ENCODE measurements at places on chromosomes 6 and 20. TPM values are rescaled to one million over a fixed set of nuclear protein-coding genes. Genes with fewer than 3 reads are reported as not detected.

- no peak overlapping the region for H3K27ac ChIP-seq
- no peaks in the 10 kb centered on the region for H3K36me3 ChIP-seq
- H3K4me1 ChIP-seq, result no peaks in the 10 kb centered on the region
- no peak for DNase-seq
- no peaks in the 10 kb centered on the region for H3K27me3 ChIP-seq
These were observed 19.6 kb upstream of the CLIC5 start for GRCh38 chr6:46035242-46035641.

GRCh38 chr6:11921017-11921438, 91.1 kb upstream of the HIVEP1 start:
- H3K27me3 ChIP-seq, result no peaks in the 10 kb centered on the region
- no peaks in the 10 kb centered on the region for H3K36me3 ChIP-seq
- no peak for DNase-seq
- H3K4me3 ChIP-seq, result no peak overlapping the region

GRCh38 chr6:37566111-37566949, 66.6 kb upstream of the CCDC167 start:
- peak; percentile 78 for DNase-seq
- H3K4me3 ChIP-seq, result no peak overlapping the region
- no peaks in the 10 kb centered on the region for H3K4me1 ChIP-seq
- H3K27ac ChIP-seq, result no peak overlapping the region
- H3K27me3 ChIP-seq, result no peaks in the 10 kb centered on the region
- H3K36me3 ChIP-seq, result no peaks in the 10 kb centered on the region

DNA sequence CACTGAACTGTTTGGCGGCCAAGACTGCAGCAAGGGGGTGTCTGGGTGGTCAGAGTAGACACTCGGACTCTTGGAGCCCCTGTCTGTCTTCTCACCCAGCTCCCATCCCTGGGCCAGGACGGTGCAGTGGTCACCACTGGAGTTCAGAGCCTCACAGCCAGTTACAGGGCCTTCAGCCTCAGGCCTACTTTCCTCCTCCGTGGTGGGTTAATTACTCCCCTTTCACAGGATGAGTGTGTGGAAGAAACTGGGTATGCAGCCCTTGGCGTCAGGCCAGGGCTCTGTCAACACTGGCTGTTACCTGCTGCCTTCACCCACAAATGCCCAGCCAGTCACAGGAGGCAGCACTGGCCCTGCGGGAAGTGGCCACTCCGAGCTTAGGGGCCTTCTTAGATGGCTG, 1.8 kb upstream of the YTHDF1 start:
- no peaks in the 10 kb centered on the region for H3K27me3 ChIP-seq
- no peaks in the 10 kb centered on the region for H3K4me1 ChIP-seq
- H3K27ac ChIP-seq, result no peak overlapping the region
- H3K36me3 ChIP-seq, result peaks cover 5% of the 10 kb centered on the region
- H3K4me3 ChIP-seq, result no peak overlapping the region

GRCh38 chr6:109373331-109373730, 8.9 kb downstream of the CD164 start:
- no peak for DNase-seq
- no peak overlapping the region for H3K4me3 ChIP-seq
- H3K4me1 ChIP-seq, result no peaks in the 10 kb centered on the region
- no peak overlapping the region for H3K27ac ChIP-seq
- H3K36me3 ChIP-seq, result peaks cover 37% of the 10 kb centered on the region

Gene CTAGE9
- not detected for total RNA-seq

Gene R3HDML
- total RNA-seq, result not detected

Gene MDFI
- total RNA-seq, result 16.9 TPM
